ENCODE measurements at places on chromosomes 11 and 22. TPM values are rescaled to one million over a fixed set of nuclear protein-coding genes. Genes with fewer than 3 reads are reported as not detected.

OR52I2 gene
- not detected for total RNA-seq

SLCO2B1 gene
- not detected for total RNA-seq

PIM3 gene
- 137 TPM for total RNA-seq

OR6T1 gene
- not detected for total RNA-seq

DNA sequence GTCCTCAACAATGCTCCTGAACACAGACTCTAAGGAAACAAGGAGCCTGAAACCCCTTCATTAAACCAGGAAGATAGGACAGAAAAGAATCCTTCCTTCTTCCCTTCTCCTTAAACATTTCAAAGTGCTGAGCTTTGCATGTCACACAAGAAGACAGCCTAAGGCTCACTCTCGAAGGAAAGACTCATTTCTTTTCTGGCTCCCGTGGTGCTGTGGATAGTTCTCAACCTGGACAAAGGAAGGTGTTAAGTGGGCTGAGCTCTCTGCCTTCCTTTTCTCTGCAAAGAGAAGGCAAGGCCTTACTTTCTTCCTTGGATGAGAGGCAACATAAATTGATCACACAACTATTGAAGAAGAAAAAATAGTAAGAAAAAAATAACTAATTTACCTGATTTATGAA, 452.4 kb upstream of the DDI1 start:
- DNase-seq, result no peak

- DNase-seq, result no peak
Observed at GRCh38 chr22:43642319-43643206, 169.5 kb downstream of the EFCAB6 start.

Measured in activated naive CD8-positive, alpha-beta T cell treated with anti-CD3 and anti-CD28 coated beads for 36 hours (primary cell).